ENCODE measurements at places on chromosomes 4 and X.
A peak's percentile ranks its signal among the peaks of the same experiment; 100 is the strongest.

GRCh38 chr4:110106931-110107296, 91.5 kb downstream of the ELOVL6 start:
- DNase-seq = no peak

DNA sequence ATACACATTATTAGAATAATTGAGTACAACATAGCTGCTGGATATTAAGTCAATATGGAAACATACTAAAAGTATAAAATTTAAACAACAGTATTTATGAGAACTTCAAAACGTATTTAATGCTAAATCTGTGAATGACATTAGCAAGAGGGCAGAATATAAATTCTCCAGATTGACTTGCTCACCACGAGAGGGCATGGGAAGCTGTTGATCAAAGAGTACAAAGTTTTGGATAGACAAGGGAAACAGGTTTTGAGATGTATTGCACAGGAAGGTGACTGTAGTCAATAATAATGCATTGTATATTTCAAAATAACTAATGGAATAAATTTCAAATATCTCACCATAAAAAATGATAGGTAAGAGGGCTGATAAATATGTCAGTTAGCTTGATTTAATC, 768.2 kb downstream of the CENPC start:
- no peak for DNase-seq

DNA sequence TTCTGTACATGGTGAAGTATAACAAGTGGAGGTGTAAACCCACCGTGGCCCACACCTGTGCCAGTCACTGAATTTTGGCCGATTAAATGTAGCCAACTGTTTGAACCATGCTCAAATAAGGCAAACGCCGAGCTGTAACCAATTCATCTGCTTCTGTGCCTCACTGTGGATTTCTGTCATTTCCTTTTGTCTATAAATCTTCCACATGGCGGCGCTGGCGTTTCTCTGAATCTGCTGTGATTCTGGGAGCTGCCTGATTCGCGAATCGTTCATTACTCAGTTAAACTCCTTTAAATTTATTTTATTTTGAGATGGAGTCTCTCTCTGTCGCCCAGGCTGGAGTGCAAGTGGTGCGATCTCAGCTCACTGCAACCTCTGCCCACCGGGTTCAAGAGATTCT, 19.2 kb downstream of the SUPT20HL2 start:
- no peak for DNase-seq

DNA sequence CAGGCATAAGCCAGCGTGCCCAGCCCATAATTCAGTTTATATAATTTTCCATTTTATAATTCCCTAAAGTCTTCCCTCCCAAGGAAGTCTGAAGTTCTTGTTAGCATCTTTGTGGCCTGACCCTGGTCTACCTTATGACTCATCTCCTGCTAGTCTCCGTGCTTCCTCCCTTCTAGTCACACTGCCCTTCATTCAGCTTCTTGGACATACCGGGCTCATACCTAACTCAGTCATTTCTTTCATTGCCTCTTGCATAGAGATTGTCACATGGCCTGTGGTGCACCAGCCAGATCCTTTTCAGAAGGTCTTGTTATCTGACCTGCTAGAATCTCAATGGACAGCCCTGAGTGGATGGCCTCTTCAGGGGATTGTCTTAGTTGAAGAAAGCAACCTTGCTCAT, 22.8 kb upstream of the MAML3 start:
- no peak for DNase-seq

DNA sequence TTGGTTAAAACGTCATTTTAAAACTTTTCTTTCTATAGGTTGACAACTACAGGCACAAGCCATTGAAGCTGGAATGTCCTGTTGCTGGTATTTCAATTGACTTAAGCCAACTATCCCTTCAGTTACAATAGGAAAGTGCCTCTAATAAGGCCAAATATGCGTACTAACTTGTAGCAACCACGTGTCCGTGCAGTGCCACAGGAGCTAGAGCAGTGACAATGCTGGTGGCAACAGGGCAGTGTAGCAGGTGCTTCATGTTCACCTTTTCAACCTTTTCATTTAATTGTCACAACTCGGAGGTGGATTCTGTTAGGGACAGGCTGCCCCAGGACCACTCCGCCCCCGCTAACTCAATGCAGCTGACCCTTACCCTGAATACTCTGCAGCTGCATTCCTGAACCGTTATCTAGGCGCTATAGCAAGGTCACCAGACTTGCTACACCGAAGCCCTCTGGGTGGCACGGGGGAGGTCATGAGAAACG, 37.7 kb downstream of the ERVMER34-1 start:
- no peak for DNase-seq

GRCh38 chr4:4456351-4456750, 69.4 kb downstream of the NSG1 start:
- DNase-seq = no peak

DNA sequence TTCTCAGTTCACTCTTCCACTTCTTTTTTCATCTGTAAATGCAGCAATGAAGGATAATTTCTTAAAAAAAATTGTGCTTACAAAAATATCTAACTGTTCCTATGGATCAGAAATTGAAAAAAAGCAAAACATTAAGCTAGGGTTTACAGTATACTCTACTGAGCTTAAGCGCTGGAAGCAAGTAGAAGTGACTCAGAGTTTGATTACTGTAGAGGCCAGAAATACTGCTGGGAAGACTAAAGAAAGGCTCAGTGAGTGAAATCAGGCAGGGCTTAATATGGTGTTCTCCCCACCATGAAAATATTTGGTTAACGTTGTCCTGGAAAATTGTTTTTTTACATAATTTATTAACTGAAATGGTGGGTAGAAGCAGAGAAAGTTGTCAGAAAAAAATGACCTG, 1061.8 kb upstream of the GRIA3 start:
- no peak for DNase-seq

- no peak for DNase-seq
Measured at GRCh38 chrX:40571600-40571999, 9.2 kb upstream of the ATP6AP2 start.

GRCh38 chr4:38310446-38311043, 350.3 kb downstream of the PTTG2 start:
- DNase-seq = peak; percentile 37

GRCh38 chrX:106698693-106699092, 27.8 kb upstream of the RNF128 start:
- DNase-seq = no peak

DNA sequence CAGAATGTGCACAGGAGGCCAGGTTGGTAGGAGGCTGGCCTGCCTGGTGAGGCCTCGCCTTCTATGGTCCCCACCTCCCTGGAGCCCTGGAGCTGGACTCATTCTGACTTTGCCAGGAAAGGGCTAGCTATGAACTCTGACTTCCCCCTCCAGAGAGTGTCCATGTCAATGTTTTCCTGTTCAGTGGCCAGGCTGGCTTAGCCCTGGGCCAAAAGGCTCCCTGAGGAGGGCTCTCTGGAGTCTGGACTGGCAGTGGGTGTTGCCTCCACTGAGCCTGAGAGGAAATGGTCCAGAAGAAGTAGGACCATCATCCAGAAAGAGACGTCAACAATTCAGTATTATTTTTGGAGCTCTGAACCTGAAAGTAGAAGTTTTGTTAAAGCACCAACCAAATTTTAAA, 178.7 kb downstream of the CHIC2 start:
- no peak for DNase-seq

- DNase-seq = no peak
Measured at GRCh38 chrX:5113128-5113527, 1115.5 kb downstream of the NLGN4X start.

DNA sequence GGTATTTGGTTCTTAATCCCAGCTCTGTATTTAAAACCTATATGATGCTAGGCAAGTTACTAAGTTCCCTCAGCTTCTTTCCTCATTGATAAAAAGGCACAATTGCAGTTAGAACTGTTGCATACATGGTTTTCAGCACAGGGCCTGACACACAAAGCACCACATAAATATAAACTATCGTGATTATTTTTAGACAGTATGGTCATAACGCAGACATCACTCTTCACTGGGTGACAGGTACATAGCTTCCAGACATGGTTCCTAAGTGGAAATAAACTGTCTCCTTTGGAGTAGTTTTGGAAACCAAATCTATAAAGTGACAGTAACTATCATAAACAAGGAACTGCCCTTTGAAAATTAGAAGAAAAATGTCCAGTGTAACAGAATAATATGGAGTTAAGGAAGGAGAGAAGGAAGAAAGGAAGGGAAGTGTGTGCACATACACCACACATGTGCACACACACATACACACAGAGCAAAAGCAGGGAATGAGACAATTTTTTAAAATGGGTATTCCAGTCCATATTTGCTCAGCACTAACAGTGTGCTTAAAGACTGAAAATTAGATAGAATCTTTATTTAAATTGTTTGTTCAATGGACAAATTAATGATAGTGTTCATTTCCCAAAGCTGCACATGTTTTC, 12.5 kb upstream of the G3BP2 start:
- DNase-seq = no peak

DNA sequence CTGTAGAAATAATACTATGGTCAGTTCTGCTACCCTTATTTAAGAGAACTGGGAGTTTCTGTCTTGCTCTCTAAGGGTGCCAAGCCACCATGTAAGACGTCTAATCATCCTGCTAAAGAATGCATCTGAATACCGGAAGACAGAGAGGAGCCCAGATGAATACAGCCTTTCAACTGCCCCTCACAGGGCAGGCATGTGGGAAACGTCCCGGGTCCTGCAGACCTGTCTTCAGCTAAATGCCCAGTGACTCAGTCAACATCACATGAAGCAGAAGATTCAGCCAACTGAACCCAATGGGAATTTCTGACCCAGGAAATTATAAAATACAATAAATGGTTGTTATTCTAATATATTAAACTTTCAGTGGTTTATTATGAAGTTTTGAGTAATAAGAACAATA, 2141.0 kb upstream of the AGA start:
- no peak for DNase-seq

- no peak for DNase-seq
Measured at GRCh38 chr4:24108567-24108966, 218.7 kb upstream of the PPARGC1A start.

DNA sequence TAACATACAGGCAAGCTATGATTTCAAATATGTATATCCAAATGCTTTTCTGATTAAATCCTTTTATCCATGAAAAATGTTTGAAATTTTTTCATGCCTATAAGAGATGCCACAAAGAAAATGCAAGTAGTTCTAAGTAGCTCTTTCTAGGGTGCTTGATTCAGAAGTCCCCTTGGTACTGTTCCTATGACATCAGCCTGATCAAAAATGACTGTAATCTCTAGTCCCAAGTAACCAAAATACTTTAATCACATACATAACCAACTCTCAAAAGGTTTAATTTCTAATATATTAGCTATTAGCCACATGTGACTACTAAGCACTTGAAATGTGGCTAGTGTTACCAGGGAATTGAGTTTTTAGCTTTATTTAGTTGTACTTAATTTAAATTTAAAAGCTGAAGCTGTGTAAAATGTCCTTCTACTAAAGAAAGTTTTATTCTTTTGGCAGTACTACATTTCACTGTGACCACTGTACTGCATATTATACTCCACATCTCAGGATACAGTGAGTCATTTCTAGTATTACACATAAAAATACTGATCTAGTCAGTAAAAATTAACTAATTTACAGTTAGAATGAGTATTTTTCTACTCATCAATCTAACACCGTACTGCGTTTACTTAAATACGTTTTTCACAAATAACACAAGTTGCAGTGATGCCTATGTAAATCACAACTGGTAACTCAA, 33.9 kb downstream of the FBXW7 start:
- DNase-seq = no peak

DNA sequence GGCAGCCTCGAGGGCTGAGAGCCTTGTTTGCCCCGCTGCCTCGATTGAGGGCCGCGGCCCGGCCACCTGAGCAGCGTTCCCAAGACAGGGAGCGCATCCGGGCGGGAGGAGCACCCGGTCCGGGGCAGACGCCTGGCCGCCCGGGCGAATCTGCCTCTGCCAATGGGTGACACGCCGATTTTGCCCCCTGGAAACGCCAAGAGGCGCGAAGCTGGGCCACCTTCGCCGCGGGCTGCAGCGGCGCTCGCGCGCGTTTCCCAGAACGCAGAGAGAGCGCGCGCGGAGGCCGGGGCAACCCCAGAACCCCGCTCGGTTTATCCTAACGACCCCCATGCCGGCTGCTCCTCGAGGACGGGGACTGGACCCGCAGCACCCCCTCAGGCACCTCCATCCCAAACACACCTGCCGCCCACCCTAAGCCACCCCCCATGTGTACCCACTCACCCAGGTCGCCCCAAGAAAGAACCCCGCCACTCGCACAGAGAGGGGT, 575 bp downstream of the MAP7D2 start:
- no peak for DNase-seq

- DNase-seq = no peak
Measured at GRCh38 chr4:8843597-8843996, 28.0 kb downstream of the HMX1 start.

DNA sequence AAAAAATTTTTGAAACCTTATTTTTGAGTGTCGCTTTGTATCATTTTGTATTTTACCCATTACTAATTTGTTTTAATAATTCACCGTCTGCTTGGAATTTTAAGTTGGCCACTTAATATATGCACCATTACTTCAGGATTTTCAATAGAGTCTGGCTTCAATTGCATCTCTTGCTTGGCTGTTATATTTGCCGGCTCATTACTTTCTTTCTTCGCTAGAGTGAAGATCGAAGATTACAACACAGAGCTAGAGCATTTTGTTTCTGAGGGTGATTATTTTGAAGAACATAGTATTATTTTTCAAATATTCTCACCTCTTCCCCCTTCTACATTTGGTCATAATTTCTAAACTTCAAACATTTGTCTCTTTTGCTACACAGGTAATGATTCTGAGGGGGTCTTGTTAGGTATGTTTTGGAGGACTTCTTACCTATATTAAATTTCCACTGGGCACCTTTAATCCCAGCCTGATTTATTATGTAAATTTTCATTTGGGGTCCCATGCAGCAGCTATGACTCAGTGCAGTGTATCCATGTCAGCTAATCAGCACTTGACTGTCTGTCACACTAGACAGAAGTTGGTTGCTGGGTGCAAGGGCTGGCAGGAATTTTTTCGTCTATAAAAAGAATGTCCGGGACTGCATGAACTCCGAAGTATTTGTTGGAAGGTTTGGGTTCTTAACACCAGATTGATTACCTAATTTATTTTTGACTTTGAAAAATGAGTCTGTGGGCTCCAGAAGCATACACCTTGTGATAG, 18.6 kb downstream of the TBC1D1 start:
- no peak for DNase-seq

DNA sequence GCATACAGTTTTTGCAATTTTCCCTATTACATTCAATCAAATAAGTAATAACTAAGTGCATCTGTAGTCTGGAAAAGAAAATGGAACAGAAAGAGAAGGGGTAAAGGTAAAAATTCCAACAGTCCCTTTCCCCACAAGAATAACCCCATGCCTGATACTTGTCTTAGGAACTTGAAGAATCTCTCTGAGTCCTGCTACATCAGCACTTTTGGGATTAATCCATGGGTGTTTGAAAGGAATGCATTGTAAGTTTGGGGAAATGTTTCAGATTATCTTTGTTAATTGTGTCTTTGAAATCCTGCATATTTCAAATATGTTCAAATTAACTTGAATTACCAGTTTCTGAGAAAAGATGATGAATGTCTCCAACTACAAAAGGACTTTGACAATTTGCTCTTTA, 667.3 kb upstream of the PRKX start:
- DNase-seq = no peak

DNA sequence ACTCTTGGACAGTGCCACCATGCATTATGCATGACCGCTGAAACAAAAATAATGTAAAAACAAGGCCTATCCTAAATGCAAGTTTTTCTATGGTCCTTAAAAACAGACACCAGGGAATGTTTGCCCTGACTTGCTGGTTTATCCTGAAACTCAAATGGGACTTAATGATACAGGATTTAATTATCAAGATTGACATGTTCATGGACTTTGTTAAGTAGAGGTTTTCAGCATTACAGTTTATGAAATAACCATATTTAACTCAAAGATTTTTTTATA, 1.3 kb downstream of the NFKB1 start:
- DNase-seq = no peak

- DNase-seq = peak; percentile 51
Measured at GRCh38 chr4:663438-664428, 10.3 kb downstream of the ATP5ME start.
